Pericardium fibroblast (primary cell): ENCODE measurements at places on chromosomes 2 and 18. TPM values are rescaled to one million over a fixed set of nuclear protein-coding genes. Genes with fewer than 3 reads are reported as not detected.

The SKOR2 gene
- total RNA-seq = not detected in 2 replicates

The SCTR gene
- not detected in 2 replicates for total RNA-seq

The APOB gene
- total RNA-seq = under 0.01 and 0.12 TPM in 2 replicates

The AGXT gene
- total RNA-seq = not detected in 2 replicates
